CMK (cell line): ENCODE measurements at places on chromosomes 7 and 10.
A peak's percentile ranks its signal among the peaks of the same experiment; 100 is the strongest.

DNA sequence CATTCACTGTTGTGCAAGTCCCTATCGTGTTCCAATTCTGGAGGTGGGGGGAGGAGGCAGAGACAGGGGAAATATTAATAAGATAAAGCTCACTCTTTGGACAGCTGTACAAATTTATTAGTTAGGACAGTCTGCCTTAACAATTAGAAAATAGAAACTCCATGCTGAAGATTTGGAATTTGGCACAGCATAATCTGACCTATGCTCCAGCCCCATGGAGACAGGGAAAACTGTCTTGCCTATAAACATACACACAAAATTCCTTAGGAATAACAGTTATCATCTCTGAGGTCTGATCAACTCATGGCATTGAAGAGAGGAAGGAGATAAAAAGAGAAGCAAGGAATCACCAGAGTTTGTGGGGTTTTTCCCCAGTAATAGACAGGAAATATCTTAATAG is 335.4 kb upstream of the MEOX2 start:
- no peak for DNase-seq

GRCh38 chr7:3180604-3181003 is 120.4 kb upstream of the SDK1 start:
- no peak for DNase-seq

GRCh38 chr10:31926765-31927564 is 1.7 kb downstream of the ARHGAP12 start:
- no peak for DNase-seq

- DNase-seq = peak; percentile 11
These were observed 1127.7 kb downstream of the REEP3 start for GRCh38 chr10:64648915-64649314.

GRCh38 chr7:121521711-121522400 is 125.7 kb upstream of the FAM3C start:
- DNase-seq = no peak

GRCh38 chr10:7340179-7340874 is 70.5 kb downstream of the SFMBT2 start:
- DNase-seq = no peak

DNA sequence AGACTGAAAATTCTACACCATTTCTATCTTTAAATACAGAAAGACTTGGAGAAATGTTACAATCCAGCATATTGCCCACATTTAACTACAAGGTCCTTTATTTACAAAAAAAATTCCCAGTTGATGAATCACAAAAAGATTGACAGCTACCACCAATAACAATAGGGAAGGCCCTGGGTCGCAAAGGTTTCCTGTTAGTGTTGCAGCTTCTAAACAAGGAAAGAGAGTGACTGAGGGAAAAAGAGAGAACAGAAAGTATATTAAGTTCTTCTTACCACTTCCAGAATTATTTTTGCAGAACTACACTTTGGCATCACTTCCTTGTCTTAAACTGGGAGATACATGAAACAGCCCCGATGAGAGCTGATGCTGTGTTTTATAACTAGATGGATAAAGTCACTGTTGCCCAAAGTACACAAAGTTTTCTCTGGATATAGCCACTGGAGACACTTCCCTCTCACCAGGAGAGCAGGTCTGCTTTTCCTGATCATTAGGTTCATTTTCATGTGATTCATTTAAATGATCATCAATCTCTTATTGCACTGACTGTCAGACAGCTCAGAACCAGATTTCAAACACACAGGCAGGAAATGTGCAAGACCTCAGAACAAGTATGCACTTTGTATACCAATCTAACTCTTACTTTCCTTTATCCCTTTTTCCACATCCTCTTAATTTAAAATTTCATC is 57.0 kb downstream of the SHTN1 start:
- no peak for DNase-seq

GRCh38 chr10:11144626-11145494 is 127.2 kb downstream of the CELF2 start:
- DNase-seq = no peak

- DNase-seq = no peak
These were observed 333 bp downstream of the SMNDC1 start for GRCh38 chr10:110304394-110304779.

- no peak for DNase-seq
These were observed 206.0 kb downstream of the CCDC3 start for GRCh38 chr10:12795315-12796110.

GRCh38 chr10:101223274-101224059 is 5.8 kb downstream of the LBX1 start:
- DNase-seq = no peak

- no peak for DNase-seq
These were observed 16.8 kb downstream of the GIMAP5 start for GRCh38 chr7:150753826-150754603.

DNA sequence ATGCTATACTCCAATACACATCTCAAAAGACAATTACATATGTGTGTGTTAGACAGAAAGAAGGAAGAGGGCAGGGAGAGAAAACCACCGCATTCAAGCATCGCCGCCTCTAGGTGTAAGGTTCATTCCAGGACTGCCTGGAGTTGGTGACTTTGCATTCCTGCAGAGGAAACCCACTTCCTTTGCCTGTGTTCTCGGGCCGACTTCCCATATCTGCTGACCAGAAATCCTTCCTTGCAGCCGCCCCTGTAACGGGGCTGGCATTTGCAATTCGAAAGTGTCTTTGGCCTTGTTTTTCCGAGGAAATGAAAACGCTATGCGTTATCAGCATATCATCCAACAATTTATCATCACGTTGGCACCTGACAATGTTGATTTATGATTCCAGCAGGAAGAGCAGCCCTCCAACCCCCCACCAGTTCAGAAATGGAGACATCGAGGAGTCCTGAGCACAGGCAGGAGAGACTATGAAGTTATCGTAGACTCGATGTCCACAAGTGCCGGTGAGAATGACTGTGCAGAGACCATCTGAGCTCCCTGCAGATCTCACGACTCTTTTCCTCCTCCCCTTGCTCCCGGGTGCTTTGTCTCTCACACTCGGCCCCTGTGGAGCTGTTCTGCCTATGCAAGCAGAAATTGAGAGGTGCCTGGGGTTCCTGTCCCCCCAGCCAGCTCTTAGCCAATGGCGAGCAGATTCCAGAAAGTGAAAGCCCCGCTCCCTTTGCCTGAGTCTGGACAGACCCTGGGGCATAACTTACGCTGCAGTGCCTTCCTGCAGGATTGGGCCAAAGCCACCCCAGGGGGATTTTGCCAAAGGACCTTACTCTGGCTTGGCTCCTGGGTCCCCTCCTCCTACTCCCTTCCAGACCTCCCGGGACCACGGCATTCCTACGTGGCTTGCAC is 68.9 kb upstream of the FOXK1 start:
- no peak for DNase-seq

- DNase-seq = no peak
These were observed 15.2 kb upstream of the TPST1 start for GRCh38 chr7:66189695-66190503.
